ENCODE measurements at places on chromosomes 5 and 9. TPM values are rescaled to one million over a fixed set of nuclear protein-coding genes. Genes with fewer than 3 reads are reported as not detected.

DNA sequence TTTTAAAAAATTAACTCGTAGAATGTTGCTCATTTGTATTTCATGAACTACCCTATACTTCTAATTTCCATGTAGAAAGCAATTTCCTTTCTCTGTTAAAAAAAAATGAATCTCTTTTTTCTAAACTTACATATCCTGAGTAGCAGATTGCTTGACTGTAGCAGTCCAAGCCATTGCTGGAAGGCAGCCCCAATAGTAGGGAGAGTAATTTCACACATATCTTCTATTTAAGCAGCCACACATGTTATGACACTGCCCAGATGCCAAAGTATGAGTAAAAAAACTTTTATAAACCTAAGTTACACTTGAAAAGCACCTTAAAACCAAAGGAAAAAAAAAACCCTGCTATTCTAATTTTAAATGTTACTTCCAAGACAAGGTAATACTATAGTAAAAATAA, 69.6 kb downstream of the FBXL17 start:
- no peak for DNase-seq
- no peak overlapping the region for H3K4me3 ChIP-seq
- H3K4me1 ChIP-seq: no peaks in the 10 kb centered on the region
- no peaks in the 10 kb centered on the region for H3K36me3 ChIP-seq
- H3K27ac ChIP-seq: no peak overlapping the region

SPINK4 gene
- total RNA-seq: not detected

DNA sequence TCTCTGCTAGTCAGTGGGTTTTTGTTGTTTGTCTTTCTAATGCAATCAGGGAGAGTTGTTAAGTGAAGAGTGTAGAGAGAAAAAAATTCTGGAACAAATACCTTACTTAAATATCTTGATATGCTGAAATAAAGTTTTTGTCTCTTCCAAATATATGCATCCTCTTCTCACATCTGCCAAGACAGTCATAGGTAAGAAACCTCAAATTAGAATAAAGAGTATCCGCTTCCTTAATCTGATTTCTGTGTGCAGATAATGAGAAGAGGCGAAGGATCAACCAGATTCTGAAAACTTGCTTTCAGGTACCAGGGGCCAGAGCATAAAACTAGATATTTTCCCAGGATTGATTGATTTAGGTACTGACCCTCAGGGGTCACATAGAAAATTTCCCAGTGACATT, 11.3 kb upstream of the IL6ST start:
- no peak overlapping the region for H3K4me3 ChIP-seq
- no peaks in the 10 kb centered on the region for H3K36me3 ChIP-seq
- H3K27me3 ChIP-seq: no peaks in the 10 kb centered on the region

DNA sequence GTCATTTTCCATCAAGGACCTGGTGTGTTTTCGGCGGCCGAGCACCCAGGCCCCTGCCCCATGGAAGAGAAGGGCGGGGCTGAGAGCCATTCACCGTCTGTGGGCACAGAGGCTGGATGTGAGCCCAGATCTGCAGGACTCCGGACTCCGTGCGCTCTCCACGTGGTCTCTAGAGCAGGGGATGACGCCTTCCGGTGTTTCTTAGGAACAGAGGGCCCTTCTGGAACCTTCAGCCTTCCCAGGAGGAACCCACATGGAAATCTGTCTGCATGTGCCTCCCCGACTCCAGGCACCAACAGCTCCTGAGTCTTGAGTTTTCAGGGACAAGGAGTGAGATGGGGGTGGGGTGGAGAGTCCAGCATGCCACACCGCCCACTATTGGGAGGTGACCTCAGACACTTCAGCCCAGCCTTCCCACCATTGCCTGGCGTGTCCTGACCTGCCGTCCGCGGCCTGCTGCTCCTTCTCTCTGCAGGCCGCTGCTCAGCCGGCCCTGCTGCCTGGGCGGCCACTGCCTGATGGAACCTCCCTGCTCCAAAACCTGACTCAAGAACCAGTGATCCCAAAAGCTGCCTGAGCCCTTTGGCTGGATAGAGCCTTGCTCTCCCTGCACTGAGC, 2.4 kb upstream of the RXRA start:
- H3K27ac ChIP-seq: peak overlapping the region; percentile 67
- peak overlapping the region; percentile 52 for H3K4me3 ChIP-seq

ANKRD31 gene
- 0.55 TPM for total RNA-seq

GRCh38 chr5:119339965-119340364, 15.9 kb upstream of the TNFAIP8 start:
- H3K4me1 ChIP-seq: peaks cover 10% of the 10 kb centered on the region
- no peak overlapping the region for H3K4me3 ChIP-seq
- no peak overlapping the region for H3K27ac ChIP-seq
- no peak for DNase-seq

Measured in progenitor cell of endocrine pancreas (in vitro differentiated cells).